ENCODE measurements at places on chromosomes 13 and 19.

- DNase-seq = no peak
These were observed 8.4 kb upstream of the PRR19 start for GRCh38 chr19:42293540-42293939.

- DNase-seq = no peak
These were observed 133.6 kb upstream of the RNF113B start for GRCh38 chr13:98310485-98311199.

GRCh38 chr13:97493456-97493855 is 59.5 kb downstream of the RAP2A start:
- DNase-seq = no peak

DNA sequence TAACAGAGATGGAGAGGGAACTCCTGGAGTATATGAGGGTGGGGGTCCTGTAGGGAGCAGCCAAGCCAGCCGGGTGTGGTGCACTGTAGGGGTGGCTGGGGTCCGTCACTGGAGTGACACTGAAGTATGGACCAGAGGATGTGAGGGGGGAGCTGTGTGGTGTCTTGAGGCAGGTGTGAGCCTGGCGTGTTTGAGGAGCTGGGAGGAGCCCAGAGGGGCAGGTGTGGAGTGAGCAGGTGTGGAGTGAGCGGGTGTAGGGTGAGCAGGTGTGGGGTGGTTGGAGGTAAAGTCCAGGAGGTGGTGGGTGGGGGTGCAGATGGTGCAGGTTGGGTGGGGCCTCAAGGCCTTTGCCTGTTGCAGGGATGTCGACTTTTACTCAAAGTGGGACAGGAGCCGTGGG is 5.9 kb downstream of the B3GNT8 start:
- peak; percentile 87 for DNase-seq

DNA sequence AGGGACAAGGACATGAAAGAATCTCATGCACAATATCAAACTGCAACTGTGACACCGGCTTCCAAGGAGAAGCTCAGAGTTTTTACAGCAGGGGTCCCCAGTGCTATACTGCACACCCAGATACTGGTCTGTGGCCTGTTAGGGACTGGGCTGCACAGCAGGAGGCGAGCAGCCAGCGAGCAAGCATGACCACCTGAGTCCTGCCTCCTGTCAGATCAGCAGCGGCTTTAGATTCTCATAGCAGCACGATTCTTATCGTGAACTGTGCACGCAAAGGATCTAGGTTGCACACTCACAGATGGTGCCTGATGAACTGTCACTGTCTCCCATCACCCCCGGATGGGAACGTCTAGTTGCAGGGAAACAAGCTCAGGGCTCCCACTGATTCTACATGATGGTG is 13.1 kb upstream of the CD22 start:
- DNase-seq = no peak
